ENCODE measurements at places on chromosomes 6 and 20. TPM values are rescaled to one million over a fixed set of nuclear protein-coding genes. Genes with fewer than 3 reads are reported as not detected.

GRCh38 chr6:32967151-32968091 lies 973 bp upstream of the BRD2 start:
- DNase-seq: no peak

DNA sequence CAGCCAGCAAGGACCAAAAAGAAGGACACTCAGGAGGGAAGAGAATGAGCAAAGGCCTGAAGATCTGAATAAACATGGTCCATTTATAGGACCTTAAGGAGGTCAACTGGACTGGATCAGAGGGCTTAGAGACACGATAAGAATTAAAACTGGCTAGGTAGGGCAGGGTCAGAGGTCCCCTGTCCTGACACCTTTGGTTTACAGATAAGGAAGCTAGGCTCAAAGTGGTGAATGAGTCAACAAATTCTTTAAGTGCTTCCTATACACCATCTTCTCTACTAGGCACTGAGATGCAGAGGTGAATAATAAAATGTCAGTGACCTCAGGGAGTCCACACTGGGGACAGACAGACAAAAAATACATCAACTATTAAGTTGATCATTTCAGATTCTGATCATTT lies 70.3 kb downstream of the HIVEP2 start:
- DNase-seq: no peak

GRCh38 chr6:73471686-73472290 lies 10.3 kb downstream of the MTO1 start:
- no peak for DNase-seq

The MACROD2 gene
- total RNA-seq: 0.94 TPM

The TRIM10 gene
- total RNA-seq: not detected

The CRYBG1 gene
- 1.9 TPM for total RNA-seq

The WFDC12 gene
- not detected for total RNA-seq

DNA sequence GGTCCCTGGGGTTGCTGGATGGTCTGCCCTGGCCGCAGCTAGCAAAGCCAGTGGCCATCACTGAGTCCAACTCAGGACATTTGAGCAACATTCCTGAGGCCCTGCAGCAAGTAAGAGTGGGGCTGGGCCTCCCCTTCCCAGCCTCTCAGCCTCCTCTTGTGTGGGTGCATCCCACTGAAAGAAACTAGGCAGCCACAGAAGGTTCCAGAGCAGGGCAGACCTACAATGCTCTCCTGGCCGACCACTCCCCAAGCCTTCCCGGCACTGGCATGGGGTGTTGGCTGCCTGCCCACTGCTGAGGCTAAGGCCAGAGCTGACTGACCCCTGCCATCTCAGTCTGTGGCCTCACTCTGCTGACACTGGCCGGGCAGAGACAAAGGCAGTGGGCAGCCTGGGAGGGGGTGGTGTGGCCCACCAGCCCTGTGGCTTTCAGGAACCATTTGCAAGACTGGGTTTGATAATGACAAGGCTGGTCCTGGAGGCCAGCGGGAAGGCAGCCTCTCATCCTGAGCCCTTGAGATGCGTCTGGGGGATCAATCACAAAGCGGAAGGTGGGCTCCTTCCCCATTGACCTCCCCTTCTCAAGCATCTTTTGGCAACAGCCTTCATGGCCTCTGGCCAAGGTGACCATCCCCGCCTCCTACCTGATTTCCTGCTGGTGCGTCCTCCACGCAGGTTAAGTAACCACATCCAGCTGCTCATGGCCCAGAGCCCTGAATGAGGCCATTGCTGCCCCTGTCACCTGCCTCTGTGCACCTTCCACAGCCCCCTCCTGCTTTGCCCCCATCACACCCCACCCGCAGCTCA lies 9.6 kb downstream of the DLGAP4 start:
- DNase-seq: no peak

- no peak for DNase-seq
Observed at GRCh38 chr6:6003621-6004366, 2.9 kb downstream of the NRN1 start.

The RSPH4A gene
- total RNA-seq: not detected

The SLC2A10 gene
- total RNA-seq: 6.4 TPM

DNA sequence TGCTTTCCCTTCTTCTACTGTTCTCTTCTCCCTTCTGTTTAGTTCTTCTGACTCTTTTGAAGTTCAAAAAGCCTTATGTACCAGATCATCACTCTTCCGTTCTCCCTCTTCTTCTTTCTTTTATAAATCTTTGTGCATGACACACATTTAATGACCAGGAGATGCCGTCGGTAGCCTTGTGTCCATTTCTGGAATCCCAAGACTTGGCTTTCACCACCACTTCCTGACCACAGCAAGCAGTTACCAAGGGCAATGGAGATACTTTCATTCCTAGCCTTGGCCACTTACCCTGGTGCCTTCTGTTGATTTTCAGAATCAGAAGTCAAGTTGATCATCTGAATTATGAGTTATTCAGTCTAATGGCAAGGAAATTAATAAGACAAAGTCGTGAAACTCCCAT lies 268.5 kb upstream of the QKI start:
- no peak for DNase-seq

The SYCP2L gene
- 0.20 TPM for total RNA-seq

Measured in right atrium auricular region (tissue), 2 donors.